Muscle of leg (tissue), 16 donors: ENCODE measurements at places on chromosomes 11 and 22. TPM values are rescaled to one million over a fixed set of nuclear protein-coding genes. Genes with fewer than 3 reads are reported as not detected.

- peak; percentile 46 for DNase-seq
These were observed 15.8 kb upstream of the ELFN2 start for GRCh38 chr22:37443086-37443485.

Gene SH3BP1
- 5.2 TPM for total RNA-seq

- DNase-seq = peak; percentile 69
These were observed 10.2 kb downstream of the GNB1L start for GRCh38 chr22:19844377-19845053.

DNA sequence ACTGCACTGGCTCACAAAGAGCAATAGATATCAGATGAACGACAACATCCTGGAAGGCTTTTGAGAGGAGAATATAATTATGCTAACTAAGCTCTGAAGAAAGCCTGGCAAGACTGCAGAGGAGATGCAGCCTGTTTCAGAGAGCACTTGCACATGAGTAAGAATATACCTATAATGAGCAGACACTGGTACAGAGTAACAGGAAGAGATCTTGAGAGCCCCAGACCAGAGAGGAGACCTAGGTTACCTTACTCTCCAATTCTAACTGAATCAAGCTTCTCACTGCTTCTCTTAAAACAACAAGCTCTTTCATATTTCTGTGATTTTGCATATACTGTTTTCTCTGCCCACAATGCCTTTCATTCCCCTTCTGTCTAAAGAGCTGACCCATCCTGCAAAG is 66.5 kb downstream of the FAM168A start:
- no peak for DNase-seq

GRCh38 chr11:614623-615503 is 887 bp downstream of the IRF7 start:
- no peak for DNase-seq

DNA sequence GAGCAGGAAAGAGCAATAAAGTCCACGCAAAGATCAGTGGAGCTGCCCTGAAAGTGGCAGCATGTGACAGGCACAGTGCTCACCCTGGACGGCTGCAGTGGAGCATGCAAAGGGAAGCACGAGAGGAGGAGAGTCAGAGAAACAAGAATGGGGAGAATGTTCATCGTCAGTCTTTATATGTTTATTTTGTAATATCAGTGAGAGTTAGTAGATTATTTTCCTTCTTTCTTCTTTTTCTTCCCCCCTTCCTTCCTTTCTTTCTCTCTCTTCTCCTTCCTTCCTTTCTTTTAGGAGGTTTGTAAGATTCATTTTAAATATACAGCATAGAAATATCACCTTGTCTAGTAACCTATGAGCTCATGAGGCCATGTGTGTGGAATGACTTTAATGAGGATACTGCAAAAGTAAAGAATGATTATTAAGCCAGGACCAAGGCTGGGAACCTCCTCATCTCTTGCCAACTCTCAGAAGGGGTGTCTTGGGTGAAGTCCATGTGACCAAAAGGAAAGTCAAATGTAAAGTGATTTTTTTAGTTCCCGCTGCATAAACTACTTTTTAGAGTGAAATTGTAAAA is 321.1 kb downstream of the AASDHPPT start:
- DNase-seq = peak; percentile 17

Gene SLC35E4
- total RNA-seq = 3.9 TPM

GRCh38 chr22:39524753-39525657 is 4.6 kb downstream of the ATF4 start:
- DNase-seq = no peak

Gene KDM4E
- total RNA-seq = not detected

DNA sequence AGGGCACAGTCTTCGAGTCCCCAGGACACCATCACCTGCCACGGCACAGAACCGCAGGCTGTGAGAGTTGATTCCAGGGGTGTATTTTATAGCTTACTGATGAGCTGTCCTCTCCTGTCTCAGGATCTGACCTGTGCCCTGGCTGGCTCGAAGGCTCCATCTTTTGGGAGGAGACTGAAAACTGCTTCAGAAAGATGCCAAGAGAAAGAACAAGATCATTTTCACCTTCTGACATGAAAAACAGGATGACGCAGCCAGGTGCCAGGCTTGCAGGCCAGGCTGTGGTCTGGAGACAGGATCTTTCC is 2.2 kb downstream of the MRGPRD start:
- DNase-seq = no peak

DNA sequence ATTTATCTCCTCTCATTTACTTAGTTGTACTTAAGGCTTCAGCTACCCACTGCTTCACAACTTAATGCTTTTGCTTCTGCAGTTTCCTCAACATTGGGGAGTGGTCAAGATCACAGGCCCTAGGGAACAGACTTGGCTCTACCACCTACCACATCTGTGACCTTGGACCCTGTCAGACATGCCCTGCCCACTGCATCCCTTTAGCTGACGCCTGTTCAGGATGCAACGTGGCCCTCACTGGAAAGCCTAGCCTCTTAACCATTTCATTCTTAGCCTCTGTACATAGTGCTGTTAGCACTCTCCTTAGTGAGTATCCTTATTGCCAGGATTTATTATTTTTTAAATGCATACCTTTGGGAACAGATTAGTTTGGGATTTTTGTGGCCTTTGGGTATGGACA is 34.4 kb downstream of the TNRC6B start:
- peak; percentile 79 for DNase-seq

- peak; percentile 21 for DNase-seq
These were observed 286.0 kb upstream of the CTSC start for GRCh38 chr11:88623531-88623930.

DNA sequence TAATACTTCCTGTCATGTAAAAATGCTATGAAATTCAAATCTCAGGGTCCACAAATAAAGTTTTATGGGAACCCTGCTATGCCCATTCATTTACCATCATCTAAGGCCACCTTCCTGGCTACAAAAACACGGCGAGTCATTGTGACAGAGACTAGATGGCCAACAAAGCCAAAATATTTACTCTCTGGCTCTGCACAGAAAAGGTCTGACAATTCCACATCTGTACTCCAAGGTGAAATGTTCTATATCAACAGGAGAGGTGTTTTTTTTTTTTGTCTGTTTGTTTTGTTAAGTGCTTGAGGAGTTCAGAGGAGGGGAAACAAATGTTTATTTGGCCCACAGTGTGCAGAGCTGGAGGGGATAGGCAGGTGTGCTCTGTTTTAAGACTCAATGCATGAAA is 18.6 kb upstream of the TMA7B start:
- DNase-seq = no peak

DNA sequence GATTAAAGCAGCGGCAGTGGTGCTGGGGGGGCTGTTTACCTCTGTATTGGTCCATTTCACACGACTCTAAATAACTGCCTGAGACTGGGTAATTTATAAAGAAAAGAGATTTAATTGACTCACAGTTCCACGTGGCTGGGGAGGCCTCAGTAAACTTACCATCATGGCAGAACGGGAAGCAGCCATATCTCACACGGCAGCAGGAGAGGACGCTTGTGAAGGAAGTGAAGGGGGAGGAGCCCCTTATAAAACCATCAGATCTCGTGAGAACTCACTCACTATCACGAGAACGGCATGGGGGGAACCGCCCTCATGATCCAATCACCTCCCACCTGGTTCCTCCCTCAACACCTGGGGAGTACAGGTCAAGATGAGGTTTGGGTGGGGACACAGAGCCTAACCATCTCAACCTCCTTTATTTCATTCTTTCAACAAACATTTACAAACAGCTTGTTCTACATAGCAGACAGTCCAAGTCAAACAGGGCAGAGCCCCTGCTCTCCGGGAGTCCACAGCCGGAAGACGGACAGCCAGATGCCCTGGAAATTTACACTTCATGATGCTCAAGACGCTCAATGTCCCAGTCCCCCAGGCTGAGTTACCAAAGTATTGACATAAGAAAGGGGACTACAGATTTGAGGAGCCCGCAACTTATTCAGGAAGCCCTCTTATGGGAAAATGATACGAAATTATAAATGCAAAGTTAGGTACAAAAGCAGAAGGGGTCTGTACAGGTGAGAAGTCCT is 26.3 kb upstream of the HMGXB4 start:
- no peak for DNase-seq

- no peak for DNase-seq
These were observed 7.4 kb downstream of the PKNOX2 start for GRCh38 chr11:125171974-125172373.

- no peak for DNase-seq
These were observed 9.0 kb downstream of the SWAP70 start for GRCh38 chr11:9672918-9673317.

DNA sequence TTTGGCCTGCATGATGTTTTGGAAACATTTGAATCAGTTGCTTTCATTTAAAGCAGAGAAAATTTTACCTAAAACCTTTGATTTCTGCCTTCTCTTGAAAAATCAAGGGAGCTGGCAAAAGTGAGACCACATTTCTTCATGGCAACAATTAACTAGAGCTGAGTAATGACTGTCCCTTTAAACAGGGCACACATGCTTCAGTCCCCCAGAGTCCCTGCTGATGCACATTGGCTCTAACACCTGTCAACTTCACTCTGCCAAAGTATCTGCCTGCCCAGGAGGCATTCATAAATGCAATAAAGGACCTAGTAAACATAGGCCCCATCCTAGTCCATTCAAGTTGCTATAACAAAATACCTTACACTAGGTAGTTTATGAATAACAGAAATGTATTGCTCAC is 87.1 kb upstream of the LDLRAD3 start:
- peak; percentile 42 for DNase-seq

GRCh38 chr22:48660790-48661740 is 1166.6 kb downstream of the BRD1 start:
- DNase-seq = peak; percentile 33

- DNase-seq = peak; percentile 81
These were observed 31.3 kb downstream of the LRRC10B start for GRCh38 chr11:61539831-61540357.

- peak; percentile 83 for DNase-seq
These were observed 44.0 kb downstream of the FDX1 start for GRCh38 chr11:110473706-110474105.

Gene ALDH3B1
- total RNA-seq = 5.4 TPM

GRCh38 chr11:70825893-70826540 is 426.4 kb downstream of the SHANK2 start:
- no peak for DNase-seq

DNA sequence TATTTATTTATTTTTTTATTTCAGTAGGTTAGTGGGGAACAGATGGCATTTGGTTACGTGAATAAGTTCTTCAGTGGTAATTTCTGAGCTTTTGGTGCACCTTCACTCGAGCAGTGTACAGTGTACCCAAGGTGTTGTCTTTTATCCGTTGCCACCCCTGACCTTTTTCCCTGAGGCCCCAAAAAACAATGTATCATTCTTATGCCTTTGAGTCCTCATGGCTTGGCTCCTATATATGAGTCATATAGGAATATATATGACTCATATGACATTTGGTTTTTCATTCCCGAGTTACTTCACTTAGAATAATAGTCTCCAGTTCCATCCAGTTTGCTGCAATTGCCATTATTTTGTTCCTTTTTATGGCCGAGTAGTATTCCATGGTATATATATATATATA is 763.9 kb downstream of the NTM start:
- DNase-seq = no peak

DNA sequence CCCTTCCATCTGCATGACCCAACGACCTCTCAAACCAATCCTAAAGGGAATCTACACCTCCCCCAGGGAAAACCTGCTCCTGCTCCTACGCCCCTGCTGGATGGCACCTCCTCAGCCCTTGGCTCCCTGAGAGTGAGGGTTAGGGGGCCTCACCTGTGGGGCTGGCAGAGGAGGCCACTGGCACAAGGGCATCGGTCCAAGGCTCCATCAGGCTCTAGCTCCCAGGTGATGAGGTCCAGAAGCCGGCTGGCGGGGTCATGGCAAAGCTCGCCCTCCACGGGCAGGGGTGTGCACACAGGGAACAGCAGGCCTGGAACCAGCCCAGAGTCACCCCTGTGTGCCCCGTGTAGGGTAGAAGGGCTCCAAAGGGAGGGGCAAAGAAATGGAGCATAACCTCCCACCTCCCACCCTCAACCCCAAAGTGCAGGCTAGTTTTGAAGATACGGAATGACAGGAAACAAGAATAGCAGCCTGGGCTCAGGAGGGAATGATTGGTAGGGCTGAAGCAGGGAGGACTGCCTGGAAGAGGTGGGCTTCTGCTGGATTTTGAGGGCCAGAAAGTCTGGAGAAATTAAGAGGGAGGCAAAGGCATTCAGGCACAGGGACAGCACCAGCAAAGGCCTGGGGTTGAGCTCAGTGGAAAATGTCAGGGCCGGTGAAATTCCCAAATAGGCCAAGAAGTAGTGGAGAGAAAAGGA is 42.6 kb downstream of the DKK3 start:
- DNase-seq = no peak

DNA sequence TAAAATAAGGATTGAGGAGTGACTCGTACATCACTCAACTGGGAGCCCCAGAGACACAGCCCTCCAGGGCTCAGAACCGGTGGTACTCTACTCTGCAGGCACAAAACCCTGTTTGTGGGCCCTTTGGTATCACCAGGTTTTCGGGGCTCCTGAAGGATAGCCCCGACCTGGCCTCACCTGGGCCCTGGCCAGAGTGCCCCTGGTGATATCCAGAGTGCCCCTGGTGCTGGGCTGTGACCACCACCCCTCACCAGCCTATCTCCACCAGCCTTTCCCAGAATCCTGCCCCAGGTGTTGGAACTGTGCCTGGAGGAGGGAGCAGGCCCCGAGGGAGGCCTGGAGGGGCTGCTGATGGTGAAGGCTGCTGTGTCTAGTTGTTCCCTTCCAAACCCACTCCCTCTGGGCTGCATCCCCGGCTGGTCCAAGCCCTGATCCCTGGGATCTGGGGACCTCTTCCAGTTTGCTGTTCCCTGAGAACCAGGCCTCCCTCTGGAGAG is 2.2 kb upstream of the GGT5 start:
- DNase-seq = peak; percentile 36

GRCh38 chr11:95680169-95680929 is 109.2 kb downstream of the FAM76B start:
- DNase-seq = peak; percentile 96

- DNase-seq = no peak
These were observed 68.5 kb downstream of the ADM start for GRCh38 chr11:10373340-10373739.

DNA sequence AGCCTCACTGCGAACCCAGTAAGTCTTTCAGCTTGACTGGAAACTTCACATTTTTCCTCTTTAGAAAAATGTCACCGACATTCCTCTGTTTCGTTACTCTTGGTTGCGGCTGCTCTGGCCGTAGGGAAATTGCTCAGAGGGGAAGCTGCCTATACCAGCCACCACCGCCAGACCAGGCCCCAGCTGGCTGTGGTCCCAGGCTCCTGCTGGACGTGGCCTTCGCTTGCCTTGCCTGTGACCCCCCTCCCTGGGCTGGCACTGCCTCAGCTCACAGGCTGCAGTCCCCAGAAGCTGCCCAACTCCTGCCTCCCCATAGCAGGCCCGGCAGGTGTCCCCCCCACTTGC is 197.8 kb downstream of the MN1 start:
- peak; percentile 52 for DNase-seq

- DNase-seq = peak; percentile 78
These were observed 1.2 kb upstream of the HSPA8 start for GRCh38 chr11:123062892-123063825.

Gene OR4S1
- not detected for total RNA-seq

Gene BDNF
- total RNA-seq = 1.2 TPM

- DNase-seq = no peak
These were observed 60.1 kb upstream of the PHF21B start for GRCh38 chr22:45069925-45070324.

- DNase-seq = peak; percentile 51
These were observed 31.2 kb downstream of the CD82 start for GRCh38 chr11:44596525-44597276.

GRCh38 chr22:43356881-43357280 is 13.7 kb upstream of the SCUBE1 start:
- no peak for DNase-seq

Gene LMO1
- 1.3 TPM for total RNA-seq
